ENCODE measurements at places on chromosomes 5 and 9.

- no peak for DNase-seq
These were observed 11.4 kb downstream of the LRRC8A start for GRCh38 chr9:128893354-128893753.

DNA sequence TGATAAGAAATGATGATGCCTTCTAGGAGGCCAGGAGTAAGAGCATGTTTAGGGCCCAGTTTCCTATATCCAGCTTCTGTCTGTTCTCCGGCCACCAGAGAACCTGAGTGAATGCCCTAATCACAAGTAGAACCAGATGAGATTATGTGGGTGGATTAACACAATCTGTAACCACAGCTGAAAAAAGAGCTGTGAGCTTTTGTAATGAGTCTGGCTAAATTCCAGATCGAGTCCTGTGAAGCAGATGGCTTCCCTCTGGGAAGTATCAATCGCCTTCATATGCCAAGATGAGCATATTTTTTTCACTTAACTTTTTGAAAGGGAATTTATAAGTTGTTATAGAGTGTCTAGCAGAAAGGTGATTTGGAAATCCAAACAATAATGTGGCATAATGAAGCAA lies 99.8 kb downstream of the NNT start:
- DNase-seq: no peak

DNA sequence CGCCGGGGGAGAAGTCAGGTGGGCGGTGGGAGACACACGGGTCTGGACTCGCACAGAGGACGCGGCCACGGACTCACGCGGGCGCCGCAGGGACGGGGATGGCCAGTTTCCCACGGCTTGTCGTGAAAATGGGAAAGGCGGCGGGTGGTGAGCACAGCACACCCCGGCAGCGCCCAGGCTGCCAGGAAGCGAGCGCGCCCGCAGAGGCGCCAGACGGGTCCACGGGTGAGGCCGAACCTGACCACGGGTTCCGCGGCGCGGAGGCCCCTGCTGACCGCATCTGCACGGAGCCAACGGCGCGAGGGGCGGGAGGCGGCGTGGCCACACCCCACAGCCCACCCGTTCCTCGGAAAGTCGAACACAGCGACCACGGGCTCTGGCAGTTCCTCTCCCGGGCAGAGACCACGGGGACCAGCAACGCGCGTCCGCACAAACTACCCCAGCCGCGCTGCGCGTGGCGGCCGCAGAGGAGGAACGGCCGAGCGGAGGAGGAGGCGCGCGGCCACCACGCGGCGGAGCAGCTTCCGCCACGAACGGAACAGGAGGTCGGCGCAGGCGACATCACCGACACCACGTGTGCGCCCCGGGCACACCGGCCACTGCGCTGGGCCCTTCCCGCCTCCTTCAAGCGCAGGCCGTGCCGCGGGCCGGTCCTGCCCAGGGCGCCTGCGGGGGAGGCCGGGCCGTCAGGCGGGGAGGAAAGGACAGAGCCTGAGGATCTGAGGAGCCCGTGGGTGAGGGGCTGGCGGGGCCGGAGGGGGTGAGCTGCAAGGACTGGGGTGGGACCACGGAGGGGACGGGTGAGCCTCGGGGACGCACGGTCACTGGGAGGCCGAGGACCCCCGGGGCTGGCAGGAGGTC lies 5.6 kb downstream of the EXD3 start:
- no peak for DNase-seq

DNA sequence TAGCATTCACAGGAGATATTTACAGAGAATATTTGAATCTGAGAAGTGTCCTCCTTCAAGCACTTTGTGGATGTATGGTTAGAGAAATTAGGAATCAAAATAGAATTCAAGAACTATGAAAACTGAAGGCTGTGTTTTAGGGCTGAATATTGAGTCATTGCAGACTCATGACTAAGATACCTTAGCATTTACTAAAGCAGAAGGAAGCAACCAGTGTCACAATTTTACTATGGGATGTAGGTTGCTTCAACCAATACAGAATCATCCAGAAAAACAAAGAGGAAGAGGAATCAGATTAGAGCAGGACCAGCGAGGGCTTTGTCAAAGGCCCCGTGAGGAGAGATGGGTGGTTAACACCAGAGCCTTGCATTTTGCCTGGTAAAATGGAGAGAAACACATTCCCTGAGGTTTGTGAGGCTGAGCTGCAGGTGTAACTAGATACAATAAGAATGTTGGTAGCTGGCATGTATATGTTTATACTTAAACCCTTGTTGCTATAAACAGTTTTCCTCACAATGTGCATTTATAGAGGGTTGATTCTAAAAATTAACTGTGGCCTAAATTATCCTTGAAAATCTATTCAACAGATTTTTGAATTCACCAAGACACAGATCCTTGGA lies 518.1 kb downstream of the AGTPBP1 start:
- DNase-seq: no peak

DNA sequence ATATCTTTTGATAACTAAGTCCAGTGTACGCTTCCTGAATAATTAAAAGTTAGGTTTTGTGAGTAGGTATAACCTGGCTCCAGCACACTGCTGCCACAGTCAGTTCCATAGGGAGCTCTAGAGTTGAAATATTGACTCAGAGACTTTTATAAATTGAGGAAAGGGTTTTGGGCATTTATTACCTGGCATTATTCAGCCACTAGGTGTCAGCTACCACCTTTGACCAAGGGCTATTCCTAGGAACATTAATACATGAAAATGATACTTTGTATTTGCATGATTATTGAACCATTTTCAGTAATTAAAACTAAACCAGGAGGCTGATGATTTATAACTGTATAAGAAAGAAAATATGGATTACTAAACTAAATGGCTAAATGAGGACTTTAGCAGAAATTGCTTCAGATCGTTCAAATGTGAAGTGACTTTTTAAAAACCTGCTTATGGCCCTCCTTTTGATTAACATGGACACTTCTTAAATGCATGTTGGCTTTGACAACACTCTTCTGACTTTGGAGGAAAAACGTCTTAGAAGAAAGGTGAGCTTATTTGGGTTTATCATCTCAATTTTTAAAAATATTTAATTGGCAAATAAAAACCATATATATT lies 83.0 kb downstream of the SMC2 start:
- DNase-seq: peak; percentile 1

DNA sequence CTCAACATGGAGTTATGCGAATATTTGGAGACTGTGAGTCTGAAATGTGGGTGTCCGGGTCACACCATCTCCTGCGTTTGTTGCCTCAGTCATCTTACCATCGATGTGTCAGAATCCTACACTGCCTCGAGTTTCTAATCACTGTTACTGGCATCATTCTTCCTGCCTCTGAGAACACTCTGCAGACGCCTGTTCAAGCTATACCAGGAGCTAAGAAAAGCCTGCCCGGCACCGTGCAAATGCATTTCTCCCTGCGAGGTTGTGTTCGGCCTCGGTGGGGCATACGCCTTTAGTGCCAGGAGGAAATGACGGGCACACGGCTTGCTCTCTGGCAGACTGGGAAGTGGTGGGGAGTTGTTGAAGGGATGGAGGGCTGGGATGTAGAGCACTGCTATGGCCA lies 31.2 kb upstream of the SLC25A51 start:
- DNase-seq: no peak

DNA sequence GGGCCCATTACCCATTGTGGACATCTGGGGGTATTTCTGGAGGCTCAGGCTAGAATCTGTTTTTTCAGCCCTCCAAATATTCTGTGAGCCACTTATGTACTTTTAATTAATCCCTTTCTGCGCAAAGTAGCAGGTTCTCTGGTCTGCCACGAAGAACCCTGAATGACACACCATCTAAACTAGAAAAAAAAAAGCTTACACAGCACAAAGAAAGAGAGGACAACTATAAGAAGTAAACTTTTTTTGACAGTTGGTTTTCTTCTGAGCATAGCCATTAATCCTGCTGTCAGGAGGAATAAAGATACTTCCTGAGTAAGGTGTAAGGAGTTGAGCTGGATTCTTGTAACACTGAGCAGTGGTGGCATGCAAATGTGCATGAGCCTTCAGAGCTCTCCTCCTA lies 327.5 kb downstream of the TMEM232 start:
- DNase-seq: no peak

DNA sequence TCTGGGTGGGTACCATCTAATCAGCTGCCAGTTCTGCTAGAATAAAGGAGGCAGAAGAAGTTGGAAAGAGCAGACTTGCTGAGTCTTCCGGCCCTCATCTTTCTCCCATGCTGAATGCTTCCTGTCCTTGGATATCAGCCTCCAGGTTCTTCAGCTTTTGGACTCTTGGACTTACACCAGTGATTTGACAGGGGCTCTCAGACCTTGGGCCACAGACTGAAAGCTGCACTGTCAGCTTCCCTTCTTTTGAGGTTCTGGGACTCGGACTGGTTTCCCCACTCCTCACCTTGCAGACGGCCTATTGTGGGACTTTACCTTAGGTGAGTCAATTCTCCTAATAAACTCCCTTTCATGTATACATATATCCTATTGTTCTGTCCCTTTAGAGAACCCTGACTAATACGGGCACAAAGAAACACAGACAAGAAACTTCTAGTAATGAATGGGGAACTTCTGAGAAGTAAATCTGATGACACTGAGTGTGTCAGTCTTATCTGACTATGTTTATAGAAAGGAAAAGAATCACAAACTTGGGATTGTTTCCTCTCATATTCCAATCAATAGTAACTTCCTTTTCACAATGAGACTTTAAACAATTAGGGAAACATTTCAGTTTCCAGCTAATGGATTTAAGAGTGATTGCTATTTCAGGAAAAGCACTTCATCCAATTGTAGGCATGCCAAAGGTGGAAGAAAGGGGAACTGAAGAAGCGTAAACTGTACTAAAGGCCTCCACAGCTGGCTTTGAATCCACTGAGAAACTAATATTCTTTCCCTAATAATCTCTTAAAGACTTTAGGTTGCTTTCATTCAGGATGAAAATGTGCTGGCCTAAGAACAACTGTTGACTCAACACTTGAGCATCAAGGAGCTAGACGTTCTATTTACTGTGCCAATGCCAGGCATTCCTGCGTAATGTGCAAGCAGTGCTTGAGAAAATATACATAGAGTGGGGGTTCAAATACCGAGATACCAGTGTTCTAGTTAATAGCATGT lies 127.9 kb upstream of the PTGER4 start:
- DNase-seq: no peak

- DNase-seq: no peak
These were observed 69.0 kb upstream of the GGTA1 start for GRCh38 chr9:121568343-121569265.

- DNase-seq: no peak
These were observed 191.6 kb downstream of the PLK2 start for GRCh38 chr5:58268268-58268667.

DNA sequence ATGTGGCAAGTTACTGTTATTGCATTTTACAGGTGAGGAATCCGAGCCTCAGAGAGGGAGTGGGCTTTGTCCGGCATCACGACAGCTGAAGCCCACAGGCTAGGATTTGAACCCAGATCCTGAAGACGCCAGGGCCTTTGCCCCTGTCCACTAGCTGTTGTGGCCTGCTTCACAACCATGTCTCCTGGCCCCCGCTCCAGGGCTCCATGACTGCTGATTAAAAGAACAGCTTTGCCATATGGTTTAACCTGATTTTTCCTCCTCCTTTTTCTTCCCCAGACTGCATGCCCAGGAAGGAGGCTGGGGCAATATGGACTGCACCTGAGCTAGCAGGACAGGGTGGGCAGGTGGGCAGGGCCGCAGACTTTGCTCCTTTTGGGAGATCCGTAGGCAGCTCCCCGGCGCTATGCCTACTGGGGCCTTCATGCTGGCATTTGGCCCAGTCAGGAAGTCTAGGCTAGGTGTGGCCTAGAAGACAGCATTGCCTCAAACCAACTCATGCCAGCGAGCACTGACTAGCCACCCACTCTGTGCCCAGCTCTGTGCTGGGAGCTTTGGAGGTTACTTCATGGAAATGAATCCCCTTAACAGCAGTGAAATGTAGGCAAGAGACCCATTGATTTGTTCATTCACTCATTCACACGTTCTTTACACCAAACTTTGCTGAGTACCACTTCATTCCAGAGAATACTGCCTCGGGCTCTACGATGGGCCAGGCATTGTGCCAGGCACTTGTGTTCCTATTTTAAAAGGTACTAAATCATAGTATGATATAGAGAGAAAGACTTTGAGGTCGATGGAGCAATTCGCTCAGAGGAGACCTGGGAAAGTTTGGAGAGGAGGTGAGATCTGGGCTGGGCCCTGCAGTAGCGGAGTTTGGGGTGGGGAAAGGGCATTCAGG lies 94.3 kb upstream of the CPEB4 start:
- peak; percentile 24 for DNase-seq

- no peak for DNase-seq
These were observed 116.0 kb downstream of the TENT4A start for GRCh38 chr5:6829150-6829784.

- no peak for DNase-seq
These were observed 24.4 kb upstream of the AKNA start for GRCh38 chr9:114412048-114412683.

GRCh38 chr5:172910828-172911627 lies 48.2 kb upstream of the RPL26L1 start:
- peak; percentile 89 for DNase-seq

DNA sequence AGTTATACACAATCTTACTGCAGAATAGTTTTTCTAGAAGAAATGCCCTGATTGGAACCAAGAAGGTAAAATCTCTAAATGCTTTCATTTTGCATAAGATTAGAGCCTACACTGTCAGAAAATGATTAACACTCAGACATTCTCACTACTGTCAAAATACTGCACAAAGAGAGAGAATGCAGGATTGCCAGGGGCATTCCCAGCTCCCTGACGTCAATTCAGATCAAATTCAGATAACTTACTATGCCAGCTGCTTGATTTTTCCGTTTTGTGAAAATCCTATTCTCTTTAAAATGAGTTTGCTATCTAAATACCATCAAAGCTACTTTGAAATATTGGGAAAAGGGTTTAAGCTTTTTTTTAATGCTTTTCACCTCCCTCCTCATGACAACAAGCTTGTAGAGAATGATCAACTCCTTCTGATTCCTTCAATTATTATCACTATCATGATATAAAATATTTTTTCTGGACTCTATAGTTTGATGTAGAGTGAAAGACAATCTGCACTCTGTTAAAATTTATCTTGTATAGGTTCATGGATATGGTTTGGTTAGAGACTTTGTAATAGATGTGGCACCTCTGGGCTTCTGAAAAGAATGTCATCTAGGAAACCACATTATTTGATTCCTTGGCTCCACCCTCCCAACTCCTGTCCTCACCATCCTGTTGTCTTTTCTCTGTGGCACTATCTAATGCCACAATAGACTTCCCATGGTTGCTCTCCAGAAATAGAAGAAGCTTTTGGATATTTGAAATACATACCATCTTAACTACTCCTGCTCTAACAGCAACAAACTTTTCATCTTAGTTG lies 407.7 kb downstream of the PDE4D start:
- peak; percentile 20 for DNase-seq

GRCh38 chr9:9730174-9730573 lies 882.6 kb downstream of the PTPRD start:
- DNase-seq: no peak

DNA sequence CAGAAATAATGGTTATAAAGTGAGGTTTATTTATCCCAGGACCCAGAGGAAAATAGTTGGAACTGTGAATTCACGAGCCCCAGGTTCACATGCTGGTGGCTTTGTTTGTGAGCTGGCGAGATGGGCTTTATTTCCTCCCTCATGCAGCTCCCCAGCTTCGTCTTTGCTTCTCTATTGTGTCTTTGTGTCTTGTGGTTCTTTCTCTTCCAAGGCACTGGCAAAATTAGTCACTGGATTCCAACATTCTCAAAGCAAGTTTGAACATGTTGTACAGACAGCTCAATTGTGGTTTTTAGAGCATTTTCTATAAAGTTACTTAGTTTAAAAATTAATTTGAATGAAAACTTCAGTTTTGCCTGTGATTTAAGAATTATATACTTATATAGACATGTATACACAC lies 7.2 kb downstream of the NDUFS6 start:
- DNase-seq: no peak
